GM23248 (cell line): ENCODE measurements at places on chromosomes 2 and 18. TPM values are rescaled to one million over a fixed set of nuclear protein-coding genes. Genes with fewer than 3 reads are reported as not detected.

The ZNF407 gene
- 6.3 and 7.7 TPM in 2 replicates for total RNA-seq

The TUBA4B gene
- total RNA-seq, result not detected in 2 replicates

The SKOR2 gene
- total RNA-seq, result not detected in 2 replicates

The TBC1D8 gene
- 2.6 and 3.4 TPM in 2 replicates for total RNA-seq

The LAPTM4A gene
- 363 and 372 TPM in 2 replicates for total RNA-seq

The DIS3L2 gene
- total RNA-seq, result 9.4 and 15.6 TPM in 2 replicates

The EGR4 gene
- not detected in 2 replicates for total RNA-seq

The TMEM169 gene
- total RNA-seq, result under 0.01 TPM in 1 of 2 replicates, not detected in the other

The SERPINB2 gene
- 6.1 and 13.0 TPM in 2 replicates for total RNA-seq

DNA sequence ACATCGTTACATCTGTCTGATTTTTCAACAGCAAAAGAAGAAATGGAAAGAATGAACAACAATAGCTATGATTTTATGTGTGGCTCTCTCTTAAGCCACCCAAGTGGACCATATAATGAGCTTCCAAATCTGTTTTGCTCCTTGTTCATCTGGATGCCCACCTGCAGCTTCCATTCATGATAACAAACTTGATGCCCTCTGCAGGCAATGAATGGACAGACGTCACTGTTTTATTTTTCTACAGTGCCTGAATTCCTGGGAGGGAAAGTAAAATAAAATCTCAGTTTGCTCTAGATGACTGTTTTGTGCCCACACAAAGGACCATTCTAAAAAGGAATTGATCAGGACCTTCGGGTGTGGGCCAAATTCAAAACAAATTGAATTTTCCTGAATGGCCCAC, 5.0 kb downstream of the MREG start:
- DNase-seq, result no peak

DNA sequence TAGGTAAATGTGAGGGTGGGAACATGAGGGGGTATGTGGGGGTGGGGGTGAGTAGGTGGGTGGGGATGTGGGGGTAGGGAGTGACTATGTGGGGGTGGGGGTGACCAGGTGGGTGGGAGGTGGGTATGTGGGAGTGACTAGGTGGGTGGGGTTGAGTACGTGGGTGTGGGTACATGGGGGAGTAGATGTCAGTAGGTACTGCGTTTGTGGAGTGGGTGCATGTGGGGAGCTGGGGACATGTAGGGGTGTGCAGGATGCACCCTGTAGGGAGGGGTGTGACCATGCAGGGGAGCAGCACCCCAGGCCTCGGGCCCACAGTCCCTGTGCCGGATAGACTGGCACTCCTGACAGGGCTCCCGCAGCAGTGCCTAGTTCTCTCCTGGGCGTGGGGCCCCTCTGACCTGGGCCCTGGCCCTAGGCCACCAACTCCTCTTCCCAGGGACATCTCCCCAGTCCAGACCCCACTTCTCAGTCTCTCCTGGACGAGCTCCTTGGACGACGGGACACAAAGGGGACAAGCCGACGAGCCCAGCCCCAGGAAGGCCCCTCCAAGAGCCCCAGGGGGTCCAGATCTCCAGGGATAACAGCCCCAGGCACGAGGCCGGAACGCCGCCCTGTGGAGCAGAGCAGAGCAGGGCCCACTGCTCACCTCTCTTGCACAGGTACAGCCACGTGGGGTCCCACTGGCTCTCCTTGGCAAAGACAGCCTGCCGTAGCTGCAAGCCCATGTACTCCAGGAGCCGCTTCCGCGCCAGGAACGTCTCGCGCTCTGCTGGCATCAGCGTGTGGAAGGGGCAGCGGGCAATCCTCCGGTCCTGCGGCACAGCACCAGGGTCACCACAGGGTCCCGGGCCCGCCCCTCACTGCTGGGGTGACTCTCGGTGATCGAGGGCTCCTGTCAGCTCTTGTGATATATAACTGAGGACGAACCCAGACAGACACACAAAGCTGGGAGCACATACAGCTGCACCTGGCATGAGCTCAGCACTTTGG, 58.2 kb downstream of the ANKMY1 start:
- DNase-seq, result no peak

DNA sequence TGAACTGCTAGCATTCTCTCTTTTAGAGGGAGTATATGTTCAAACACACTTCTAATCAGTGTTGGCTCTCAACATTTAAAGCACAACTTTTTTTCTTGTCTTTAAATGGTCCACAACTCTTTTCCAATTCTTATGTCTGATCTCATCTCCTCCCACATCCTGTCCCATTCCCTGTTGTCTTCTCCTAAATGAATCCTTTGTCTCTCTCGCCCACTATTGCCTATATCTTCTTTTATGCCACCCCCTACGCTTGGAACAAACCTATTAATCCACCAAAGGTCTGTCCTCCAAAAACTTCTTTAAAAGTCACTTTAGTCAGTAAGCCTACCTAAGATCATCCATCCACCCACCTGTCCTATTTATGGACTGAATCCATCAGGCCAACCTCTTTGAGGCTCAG, 235.5 kb upstream of the SMAD7 start:
- DNase-seq, result no peak

GRCh38 chr2:197869501-197870111, 65.2 kb downstream of the PLCL1 start:
- peak; percentile 36 for DNase-seq

DNA sequence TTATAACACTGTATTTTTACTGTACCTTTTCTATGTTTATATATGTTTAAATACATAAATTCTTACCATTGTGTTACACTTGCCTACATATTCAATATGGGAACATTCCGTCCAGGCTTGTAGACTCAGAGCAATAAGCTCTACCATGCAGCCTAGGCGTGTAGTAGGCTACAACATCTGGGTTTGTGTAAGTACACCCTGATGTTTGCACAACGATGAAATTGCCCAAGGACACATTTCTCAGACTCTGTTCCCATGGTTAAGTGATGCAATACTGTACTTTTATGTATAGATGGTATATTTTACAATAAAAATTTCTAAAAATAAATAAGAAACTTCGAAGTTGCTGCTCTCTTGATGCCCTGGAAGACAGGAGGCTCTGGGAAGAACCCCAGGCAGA, 38.4 kb downstream of the YPEL5 start:
- peak; percentile 35 for DNase-seq

- peak; percentile 81 for DNase-seq
Measured at GRCh38 chr18:11909591-11910026, 1.5 kb upstream of the MPPE1 start.

- DNase-seq, result no peak
Measured at GRCh38 chr18:23380001-23380550, 73.0 kb upstream of the RIOK3 start.

- peak; percentile 54 for DNase-seq
Measured at GRCh38 chr2:9970200-9971044, 18.9 kb downstream of the GRHL1 start.

GRCh38 chr2:186690786-186691185, 3.1 kb upstream of the FAM171B start:
- no peak for DNase-seq

- no peak for DNase-seq
Measured at GRCh38 chr2:51505533-51505932, 473.6 kb upstream of the NRXN1 start.

DNA sequence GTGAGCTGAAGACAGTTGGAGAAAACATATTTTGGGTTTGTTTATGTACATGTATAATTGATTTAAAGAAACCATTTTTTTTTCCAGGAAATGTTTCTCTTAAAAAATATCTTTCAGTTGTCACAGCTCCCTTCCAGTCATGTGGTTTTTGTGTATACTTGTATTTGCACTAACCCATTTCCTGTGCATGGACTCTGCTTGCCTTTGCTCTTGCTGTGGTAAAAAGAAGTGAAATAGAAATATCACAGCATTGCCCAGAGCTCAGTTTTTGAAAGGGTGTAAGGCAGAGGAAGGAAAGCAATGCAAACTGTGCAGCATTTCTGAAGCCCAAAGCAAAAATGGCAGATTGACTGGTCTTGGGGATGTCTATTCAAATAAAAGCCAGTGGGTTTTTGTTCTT, 10.4 kb upstream of the DOCK10 start:
- DNase-seq, result no peak

DNA sequence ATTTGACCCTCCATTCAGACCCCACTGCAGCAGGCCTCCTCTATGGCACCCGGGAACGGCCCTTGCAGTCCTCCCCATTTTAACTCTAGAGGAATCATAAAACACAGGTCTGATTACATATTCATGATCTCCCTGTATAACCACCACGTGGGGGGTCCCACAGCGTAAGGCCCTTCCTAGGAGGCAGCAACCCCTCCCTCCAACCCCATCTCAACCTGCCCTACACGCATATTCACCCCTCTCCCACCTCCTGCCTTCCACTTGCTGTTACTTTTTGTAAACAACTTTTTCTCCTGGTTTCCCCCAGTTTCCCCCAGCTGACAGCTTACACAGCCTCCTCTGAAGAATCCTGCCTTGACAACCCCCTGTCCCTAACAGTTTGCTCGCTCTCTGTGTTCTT, 85.1 kb upstream of the FOXI3 start:
- DNase-seq, result no peak

GRCh38 chr2:42025151-42025582, 22.7 kb upstream of the PKDCC start:
- DNase-seq, result peak; percentile 56

DNA sequence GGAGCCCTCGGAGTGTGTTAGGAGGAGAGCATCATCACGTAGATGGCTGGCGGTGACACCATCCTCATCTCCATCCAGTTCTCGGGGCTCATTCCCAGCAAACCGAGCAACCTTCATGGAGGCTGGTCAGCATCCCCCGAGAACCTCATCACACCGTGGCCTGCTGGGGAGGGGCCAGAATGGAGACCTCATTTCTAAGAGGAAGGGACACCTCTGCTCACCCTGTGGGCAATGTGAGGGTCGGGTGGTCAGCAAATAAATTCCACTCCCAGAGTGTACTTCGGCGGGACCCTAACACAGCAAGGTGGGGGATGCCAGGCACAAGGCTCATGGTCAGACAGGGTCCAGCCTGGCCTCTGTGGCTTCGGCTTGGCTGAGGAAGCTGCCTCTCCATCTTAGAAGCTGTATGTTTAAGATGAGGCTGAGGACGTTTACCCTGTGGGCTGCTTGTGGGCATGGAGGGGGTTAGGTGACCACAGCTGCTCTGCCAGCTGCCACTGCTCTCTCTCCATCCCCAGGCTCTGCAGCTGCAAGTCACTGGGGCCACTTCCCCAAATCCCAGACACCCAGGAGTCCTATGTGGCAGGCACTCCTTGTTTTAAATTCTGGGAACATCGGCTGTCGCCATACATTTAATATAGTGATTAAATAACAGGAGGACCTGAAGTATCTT, 56.5 kb upstream of the PXDN start:
- DNase-seq, result no peak

DNA sequence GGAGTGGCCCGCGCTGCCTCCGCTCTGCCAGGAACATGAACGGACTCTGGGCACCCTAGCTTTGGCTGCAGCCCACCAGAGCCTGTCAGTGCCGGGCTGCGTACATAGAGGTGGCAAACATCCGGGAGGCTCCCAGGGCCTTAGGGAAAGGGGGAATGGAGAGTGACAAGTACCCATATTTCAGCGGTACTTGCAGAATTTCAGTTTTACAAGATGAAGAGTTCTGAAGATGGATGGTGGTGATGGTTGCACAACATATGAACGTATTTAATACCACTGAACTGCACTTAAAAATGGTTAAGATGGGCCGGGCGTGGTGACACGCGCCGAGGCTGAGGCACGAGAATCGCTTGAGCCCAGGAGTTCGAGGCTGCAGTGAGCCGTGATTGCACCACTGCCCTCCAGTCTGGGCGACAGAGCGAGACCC, 873 bp downstream of the MTHFD2 start:
- DNase-seq, result no peak

GRCh38 chr2:121120411-121120810, 164.6 kb downstream of the TFCP2L1 start:
- DNase-seq, result no peak

DNA sequence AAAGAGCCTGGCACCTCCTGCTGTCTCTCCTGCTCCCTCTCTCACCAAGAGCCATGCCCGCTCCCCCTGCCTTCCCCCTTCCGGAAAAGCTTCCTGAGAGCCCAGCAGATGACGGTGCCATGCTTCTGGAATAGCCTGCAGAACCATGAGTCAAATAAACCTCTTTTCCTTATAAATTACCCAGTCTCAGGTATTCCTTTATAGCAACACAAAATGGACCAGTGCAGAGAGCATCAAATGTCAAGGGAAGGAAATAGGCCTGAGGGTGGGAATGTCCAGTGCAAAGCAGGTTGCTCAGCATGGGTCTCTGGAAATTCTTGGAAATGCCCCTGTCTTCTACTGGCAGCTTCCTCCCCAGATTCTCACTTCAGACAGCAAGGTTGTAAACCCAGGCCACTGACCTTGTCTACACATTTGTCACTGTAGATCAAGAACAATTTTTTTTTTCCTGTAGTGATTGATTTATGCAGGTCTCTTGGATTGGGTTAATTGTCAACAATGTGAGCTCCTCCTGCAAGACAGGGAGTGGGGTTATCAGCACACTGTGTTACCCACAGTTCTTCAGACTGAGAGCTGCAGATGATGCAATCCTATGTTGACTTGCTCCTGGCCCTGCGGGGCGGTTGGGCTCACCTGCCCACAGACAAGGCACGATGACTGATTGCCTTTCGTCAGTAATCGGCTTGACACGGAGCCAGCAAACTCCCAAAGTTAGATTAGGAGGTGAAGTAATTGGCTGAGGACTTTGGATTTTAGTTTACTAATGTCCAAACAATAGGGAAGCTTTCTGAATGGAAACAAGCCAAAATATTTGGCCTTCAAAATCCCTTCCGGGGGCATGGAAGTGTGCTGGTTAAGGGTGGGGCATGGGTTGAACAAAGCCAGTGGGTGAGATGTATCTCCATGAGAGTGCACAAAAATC, 5.4 kb upstream of the BOD1L2 start:
- no peak for DNase-seq

DNA sequence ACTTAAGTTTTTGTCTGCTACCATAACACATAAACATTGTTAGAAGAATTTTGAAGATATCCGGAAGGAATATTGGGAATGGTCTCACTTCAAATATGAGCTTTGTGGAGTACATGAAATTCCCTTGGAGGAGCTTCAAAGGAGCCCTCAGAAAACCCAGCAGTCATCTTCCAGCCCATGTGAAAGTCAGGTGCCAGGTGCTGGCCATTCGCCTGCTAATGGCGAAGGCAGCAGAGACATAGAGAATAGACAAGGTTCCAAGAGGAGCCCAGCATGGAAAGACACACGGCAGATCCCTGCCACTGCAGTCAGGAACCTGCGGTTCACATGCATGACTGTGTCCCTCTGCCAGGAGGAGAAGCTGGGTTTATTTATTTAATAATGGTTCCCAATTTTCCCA, 40.0 kb upstream of the EPG5 start:
- no peak for DNase-seq

DNA sequence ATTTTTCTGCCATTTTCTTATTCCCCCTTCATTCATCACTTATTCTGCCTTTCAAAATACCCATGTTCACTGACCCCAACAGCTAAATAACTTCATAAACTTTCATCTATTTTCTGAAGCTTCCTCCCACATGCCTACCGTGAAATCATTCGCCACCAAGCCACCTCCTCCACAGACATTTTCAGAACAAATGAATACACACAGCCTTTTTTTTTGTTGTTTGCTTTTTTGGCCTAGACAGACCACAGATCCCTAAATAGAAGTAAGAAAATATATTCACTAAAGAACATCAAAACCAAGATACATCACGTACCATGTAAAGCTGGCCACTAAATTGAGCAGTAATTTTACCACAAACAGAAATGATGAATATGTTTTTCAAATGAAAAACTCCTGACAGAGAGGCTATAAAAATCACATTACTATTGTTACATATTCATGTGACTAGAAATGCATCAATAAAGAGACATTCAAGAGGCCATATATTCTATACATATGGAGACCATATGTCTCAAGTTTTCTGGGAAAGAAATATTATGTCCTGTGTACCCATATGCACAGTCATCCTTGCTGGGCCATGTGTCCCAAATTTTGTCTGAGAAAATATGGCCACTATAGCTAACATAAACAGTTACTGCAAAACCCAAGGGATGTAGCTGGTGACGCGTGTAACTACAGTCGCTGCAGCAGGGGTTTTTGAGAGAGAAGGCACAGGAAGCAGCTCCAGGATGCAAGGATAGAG, 200.3 kb downstream of the FBXO15 start:
- DNase-seq, result no peak
